ENCODE measurements at places on chromosomes 5 and 9. TPM values are rescaled to one million over a fixed set of nuclear protein-coding genes. Genes with fewer than 3 reads are reported as not detected.

GRCh38 chr9:120710110-120710981 lies 3.9 kb downstream of the MEGF9 start:
- no peak for DNase-seq

GRCh38 chr9:5554254-5554653 lies 43.9 kb downstream of the PDCD1LG2 start:
- no peak for DNase-seq

DNA sequence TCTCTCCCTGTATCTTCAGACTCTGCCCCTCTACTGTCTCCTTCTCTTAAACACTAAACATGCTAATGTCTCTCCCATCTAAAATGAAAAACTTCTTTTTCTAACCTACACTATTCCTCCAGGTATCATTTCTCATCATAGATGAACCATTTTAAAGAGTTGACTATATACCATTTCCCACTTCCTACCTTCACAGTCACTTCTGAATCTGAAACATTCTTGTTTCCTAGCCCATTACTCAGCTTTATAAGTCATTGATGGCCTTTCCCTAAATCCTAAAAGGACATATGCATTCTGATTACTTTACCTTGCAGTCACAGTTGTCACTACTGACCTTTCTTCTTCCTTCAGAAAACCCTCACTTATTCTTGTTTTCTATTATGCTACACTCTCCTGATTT lies 118.2 kb downstream of the SSBP2 start:
- DNase-seq = no peak

DNA sequence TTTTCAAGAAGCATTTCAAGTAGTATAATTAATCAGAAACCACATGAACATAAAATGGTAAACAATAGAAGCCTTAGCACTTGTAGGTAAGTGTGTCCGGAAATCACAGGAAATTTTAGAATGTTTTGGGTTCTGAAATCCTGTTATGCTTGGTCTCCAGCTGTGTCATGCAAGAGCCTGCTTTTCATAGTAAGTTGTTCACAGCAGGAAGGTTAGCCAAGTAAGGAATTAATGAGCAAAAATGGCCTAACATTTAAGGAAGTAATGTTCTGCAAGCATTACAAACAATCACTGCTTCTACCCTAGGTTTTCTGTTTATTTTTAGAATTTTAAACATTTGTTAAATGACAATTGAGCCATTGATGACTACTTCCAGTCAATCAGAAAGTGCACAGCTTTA lies 669.5 kb downstream of the SLCO4C1 start:
- DNase-seq = no peak

DNA sequence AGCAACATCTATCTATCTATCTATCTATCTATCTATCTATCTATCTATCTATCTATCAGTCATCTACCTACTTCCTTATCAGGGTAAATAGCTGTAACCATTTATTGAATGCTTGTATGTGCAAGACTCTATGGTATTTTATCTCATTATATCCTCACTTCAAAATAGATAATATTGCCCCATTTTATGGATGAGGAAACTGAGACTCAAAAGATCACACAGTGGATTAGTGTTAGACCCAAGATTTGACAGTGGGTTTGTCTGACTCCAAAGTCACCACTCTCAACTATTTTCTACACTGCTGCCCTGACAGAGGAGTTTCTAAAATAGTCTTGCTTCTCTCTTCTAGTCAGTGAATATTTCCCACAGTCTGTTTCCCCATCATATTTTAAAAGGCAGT lies 94.3 kb upstream of the NR3C1 start:
- no peak for DNase-seq

DNA sequence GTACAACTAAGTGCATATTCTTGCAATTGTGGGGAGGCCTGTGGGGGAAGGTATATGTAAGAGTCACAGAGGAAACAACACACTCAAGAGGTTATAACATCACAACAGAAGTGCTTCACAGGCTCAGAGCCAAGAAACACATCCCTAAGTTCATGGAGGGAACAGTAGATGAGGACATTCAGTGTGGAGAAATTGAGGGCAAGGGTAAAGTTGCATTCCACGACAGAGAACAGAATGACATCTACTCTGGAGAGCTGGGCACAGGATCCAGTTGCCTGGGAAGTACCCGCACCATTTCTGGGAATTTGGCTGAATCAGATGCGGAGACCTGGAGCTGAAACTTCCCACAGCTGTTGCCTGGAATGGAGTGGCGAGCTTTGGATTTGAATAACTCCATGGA lies 197.2 kb downstream of the NXNL2 start:
- DNase-seq = no peak

DNA sequence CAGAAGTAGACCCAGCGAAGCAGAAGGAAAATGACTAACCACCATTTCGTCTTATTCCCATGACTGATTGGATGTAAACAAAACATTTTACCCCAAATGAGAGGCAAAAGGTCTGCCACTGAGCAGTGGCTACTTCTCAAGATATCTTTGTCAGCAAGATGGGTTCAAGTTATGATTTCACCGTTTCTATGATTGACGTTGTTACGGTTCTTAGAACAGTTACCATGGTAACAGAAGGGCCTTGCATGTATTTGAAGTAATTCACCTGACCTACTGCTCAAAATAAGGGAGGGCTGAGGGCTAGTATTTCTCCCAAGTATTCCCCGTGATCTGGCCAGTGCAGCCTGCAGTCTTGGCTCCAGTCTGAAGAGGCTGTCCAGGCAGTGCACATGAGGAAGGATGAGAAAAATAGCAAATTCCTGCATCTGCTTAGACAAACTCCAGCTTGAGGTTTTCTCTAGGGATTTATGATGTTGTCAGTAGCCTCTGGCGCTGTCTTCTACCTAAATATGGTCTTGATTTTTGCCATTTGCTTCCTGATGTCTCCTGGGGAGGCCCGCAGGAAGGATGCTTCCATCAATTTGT lies 372.7 kb downstream of the TMEM38B start:
- no peak for DNase-seq

- DNase-seq = no peak
Measured at GRCh38 chr5:107023732-107024131, 647.0 kb downstream of the EFNA5 start.

GRCh38 chr9:111427186-111427585 lies 57.0 kb downstream of the ECPAS start:
- peak; percentile 4 for DNase-seq

DNA sequence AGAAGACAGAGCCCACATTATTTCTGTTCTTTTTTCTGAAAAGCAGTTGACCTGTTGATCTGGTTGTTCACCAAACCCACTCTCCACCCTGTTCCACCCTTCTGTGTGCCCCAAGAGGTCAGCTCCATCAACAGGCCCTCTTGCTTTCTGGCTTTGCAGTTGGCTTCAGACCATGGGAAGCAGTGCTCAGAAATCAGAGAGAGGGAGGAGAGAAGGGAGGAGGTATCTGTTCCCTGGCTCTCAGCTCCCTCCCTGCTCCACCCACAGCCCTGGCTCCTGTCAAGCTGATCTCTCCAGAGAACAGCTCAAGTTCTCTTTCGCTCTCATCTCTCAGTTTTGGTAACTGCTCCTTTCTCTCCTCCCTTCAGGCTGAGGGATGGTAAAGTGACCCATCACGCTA lies 144.2 kb upstream of the RAI14 start:
- no peak for DNase-seq

DNA sequence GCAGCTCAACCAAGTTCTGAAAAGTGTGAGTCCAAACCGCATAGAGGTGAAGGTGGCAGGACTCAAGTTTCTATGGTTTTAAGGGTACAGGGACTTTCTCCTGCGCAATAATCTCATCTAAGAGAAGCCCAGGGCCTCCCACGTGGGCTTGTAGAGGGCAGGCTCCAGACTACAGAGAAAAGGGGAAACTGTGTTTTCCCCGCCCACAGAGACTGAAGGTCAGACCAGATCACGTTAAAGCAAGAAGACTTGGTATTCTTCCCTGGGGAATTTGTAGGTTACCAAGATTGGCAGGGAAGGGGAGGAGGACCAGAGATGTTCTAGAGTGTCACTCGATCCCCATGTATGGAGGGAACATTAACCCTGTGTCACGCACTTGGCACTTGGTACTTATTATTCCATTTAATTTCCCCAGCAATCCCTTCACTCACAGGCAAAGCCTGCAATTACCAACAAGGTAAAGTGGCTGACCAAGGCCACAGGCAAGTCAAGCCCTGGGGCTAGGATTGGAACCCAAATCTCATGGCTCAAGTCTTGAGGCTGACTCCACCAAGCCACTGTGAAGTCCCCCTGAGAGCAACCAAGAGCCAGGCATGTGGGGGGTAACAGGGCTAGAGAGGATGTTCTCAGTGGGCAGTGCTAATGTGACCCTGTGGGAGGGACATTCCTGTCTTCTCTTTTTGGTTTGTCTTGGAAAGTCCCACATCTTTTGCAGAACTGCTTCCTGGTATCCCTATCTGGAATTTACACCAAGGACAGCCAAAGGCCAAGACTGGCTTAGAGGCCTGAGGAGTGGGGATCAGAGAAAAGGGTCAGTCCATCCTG lies 18.3 kb upstream of the NEK6 start:
- DNase-seq = no peak

- no peak for DNase-seq
Measured at GRCh38 chr9:84744195-84744594, 74.7 kb downstream of the NTRK2 start.

DNA sequence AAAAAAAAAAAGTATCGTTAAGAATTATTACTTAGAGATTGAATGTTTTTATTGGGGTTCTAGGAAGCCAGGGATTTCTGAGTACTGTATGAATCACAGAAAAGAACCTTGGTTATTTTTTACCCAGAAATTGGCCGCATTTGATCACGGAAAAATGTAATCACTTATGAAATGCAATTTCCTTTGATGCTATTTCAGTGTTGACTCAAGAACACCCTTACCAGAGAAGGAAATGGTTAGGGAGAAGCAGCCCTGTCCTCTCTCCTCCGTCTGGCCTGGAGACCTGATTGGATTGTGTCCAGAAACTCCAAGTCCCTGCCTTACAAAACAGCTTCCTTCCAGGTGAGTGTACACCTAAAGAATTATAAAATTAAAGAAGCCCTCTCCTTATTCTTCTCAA lies 116.7 kb downstream of the MED10 start:
- no peak for DNase-seq

DNA sequence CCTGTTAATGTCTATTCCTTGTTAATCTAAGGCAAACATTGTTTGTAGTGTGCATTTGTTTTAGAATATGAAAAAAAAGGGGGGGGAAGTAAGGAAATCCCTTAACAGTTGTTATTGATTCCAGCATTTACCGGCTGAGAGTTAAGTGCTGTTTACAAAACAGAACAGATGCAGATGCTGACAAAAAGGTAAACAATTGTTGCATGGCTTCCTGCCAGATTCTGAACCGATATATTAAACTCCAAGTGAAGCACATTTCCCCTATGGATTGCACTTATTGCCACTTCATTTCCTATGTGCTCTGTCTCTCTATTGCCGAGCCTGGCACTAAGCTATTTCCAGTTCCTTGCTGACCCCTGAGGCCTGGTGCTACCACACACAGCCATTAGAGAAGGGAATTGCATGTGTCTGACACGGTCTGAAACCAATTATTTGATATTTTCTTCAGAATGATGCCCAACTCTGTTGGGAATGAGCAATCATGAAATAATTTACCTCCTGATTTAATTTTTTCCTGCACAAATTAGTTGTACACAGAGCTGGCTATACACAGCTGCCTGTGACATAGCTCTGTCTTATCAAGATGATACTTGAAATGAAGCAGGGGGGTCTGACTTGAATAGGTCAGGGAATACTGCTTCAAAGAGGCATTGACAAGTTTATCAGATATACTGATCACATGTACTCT lies 109.8 kb downstream of the KIAA0825 start:
- no peak for DNase-seq

- DNase-seq = no peak
Measured at GRCh38 chr5:176736931-176737745, 73.2 kb upstream of the UNC5A start.

GRCh38 chr9:118108971-118109370 lies 404.8 kb downstream of the TLR4 start:
- DNase-seq = no peak

DNA sequence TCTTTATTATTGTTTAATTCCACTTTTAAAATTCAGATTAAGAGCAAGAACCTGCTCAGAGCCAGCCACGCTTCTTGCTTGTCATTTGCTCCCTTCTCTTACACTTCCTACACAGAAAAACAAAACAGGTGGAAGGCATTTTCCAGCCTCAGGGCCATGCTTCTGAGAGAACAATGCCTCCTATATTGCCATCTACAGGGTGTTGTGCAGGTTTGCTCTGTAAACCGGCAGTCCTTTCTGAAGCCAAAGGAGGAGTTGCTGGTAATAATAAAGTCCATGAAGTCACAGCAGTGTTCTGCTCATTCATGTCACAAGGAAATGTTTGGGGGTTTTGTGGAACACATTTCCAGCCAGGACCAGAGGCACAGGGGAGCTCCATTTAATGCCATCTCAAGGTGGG lies 16.1 kb upstream of the PRLR start:
- DNase-seq = no peak

- no peak for DNase-seq
Measured at GRCh38 chr9:125969462-125969861, 222.3 kb downstream of the PBX3 start.

DNA sequence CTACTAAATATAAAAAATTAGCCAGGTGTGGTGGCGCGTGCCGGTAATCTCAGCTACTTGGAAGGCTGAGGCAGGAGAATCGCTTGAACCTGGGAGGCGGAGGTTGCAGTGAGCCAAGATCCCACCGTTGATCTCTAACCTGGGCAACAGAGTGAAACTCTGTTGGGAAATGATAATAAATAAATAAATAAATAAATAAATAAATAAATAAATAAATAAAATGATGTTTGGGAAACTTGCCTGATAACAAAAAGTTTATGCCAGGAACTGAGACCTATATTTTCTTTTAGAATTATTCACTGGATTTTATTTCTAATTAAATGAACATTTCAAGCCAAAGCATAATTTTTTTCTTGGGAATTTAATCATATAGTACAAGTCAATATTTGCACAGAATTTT lies 189.3 kb upstream of the CTNND2 start:
- DNase-seq = no peak

GRCh38 chr5:138733509-138733908 lies 19.7 kb upstream of the CTNNA1 start:
- no peak for DNase-seq

DNA sequence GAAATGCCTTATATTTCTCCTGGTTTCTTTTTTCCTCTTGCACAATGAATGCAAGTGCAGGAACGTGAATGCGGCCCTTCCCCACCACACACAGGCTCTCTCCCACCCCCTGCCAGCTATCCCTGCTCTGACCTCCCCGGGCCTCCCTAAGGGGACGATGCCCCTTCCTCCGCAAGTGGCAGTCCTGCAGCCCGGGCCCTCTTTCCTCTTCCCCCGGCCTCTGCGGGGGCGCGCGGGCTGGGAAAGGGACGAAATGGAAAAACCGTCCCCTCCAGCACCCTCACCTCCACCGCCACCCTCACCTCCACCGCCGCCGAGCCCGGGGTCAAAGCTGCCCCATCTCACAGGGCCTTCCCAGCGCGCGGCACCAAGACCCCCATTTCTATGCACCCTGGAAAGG lies 44.7 kb downstream of the GAS1 start:
- no peak for DNase-seq

Gene TMOD1
- 1.4 TPM for total RNA-seq

Gene CER1
- total RNA-seq = not detected

Gene ZBTB34
- total RNA-seq = 5.5 TPM

Gene SLC34A1
- not detected for total RNA-seq

Gene NXNL2
- 1.4 TPM for total RNA-seq

Gene SHC3
- 1.7 TPM for total RNA-seq

Gene FOXD4L4
- 0.10 TPM for total RNA-seq

Gene BRINP1
- not detected for total RNA-seq

Gene IRX2
- total RNA-seq = 0.10 TPM

Gene TRPM3
- total RNA-seq = not detected

Gene EMB
- 65.9 TPM for total RNA-seq

Gene PCDHB4
- total RNA-seq = 0.26 TPM

Gene LIX1
- not detected for total RNA-seq
